ENCODE measurements at places on chromosomes 16 and 17.

- DNase-seq: no peak
Measured at GRCh38 chr17:35188111-35188510, 6.1 kb downstream of the SLC35G3 start.

- peak; percentile 39 for DNase-seq
Measured at GRCh38 chr17:41835800-41836549, at the start of gene NT5C3B. Gene NT5C3B, minus strand, starts transcription at chr17:41836232. Its CDS starts 39 bp downstream, at chr17:41836193.

- no peak for DNase-seq
Measured at GRCh38 chr16:67442581-67443255, 11.8 kb downstream of the HSD11B2 start.

DNA sequence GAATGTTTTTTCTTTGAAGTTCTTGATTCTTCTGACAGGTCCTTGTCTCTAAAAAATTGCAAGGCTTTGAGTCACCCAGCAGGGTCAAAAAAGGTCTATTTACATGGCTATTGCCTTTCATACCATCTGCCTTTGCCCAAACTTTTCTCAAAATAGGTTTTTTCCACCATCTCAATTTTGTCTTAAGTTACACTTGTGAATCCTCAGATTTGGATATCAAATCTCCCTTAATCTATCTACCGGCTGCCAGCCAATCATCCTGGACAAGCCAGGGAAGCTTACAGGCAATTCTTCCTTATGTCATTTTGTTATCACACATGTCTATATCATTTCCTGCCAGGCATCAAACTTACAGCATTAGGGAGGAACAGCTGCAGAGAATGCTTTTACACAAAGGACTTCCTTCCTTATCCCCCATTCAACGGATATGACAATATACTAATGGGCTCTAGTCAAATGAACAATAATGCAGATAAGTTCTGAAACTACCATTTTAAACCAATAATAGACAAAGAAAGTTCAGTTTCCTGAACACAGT is 104.1 kb upstream of the CORO6 start:
- DNase-seq: no peak

DNA sequence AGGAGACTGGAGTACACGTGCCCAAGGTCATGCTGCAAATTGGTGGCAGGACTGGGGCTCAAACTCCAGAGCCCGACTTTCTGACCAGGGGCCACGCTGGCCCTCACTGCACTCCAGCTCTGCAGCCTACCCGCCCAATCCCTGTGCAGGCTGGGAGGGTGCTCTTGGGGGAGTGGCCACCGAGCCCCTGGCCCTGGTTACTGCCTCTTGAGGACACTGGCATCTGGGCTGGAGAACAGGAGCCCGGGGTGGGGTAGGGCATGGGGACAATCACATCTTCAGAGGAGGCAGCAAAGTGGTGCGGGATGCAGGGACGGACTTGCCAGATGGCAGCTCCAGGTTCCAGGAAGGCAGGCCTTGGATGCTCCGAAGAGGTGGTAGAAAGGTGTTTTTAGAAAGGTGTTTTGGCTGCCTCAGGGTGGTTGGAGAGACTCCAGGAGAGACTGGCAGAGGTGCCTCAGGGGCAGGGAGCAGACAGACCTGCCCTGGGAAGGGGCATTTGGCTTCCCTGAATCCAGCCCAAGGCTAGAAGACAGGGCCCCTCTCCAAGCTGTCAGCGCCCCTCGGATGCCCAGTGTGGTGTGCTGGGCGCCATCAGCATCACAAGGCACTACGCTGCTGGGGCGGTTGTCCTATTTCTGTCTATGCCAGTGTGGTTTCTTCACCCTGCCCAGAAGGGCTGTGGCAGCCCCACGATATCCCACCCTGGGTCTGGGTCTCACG is 220.6 kb downstream of the NTN1 start:
- DNase-seq: no peak

DNA sequence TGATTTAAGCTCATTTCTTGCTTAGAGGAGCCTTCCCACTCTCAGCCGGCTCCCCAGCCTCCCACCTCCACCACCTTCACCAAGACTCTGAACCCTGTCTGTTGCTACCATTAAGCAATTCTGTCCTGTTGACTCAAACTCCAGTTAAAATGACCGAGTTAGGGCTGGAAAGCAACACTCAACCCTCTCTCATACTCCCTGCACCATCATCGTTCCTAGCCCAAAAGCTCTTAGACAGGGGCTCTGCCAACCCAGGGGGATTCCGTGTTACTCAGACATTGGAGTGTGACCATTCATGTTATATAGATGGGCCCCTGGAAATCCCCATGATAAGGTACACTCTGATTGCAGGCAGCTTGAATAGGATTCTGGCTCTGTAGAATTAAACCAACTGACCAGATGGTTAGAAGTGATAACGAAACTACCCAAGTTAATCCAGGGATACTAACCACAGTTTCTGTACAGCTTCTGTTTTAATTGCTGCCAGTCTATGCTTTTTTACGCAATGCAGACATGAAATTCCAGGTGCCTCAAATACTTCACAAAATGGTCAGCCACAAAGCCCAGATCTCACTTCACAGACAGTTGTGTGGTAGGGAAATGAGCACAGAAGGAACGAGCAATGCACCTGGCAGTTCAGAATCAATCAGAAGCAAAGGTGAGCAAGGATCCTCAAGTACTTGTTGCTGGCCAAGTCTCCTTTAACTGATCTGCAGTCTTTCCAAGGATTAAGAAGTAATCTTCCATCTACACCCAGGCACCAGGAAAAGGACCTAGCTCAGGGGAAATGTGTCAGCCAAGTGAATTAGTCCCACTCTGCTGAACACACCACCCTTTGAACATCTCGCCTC is 2.1 kb downstream of the SSTR2 start:
- no peak for DNase-seq

- DNase-seq: no peak
Measured at GRCh38 chr17:66445229-66445628, 142.8 kb downstream of the PRKCA start.

- no peak for DNase-seq
Measured at GRCh38 chr16:48365025-48365600, 20.1 kb downstream of the SIAH1 start.

DNA sequence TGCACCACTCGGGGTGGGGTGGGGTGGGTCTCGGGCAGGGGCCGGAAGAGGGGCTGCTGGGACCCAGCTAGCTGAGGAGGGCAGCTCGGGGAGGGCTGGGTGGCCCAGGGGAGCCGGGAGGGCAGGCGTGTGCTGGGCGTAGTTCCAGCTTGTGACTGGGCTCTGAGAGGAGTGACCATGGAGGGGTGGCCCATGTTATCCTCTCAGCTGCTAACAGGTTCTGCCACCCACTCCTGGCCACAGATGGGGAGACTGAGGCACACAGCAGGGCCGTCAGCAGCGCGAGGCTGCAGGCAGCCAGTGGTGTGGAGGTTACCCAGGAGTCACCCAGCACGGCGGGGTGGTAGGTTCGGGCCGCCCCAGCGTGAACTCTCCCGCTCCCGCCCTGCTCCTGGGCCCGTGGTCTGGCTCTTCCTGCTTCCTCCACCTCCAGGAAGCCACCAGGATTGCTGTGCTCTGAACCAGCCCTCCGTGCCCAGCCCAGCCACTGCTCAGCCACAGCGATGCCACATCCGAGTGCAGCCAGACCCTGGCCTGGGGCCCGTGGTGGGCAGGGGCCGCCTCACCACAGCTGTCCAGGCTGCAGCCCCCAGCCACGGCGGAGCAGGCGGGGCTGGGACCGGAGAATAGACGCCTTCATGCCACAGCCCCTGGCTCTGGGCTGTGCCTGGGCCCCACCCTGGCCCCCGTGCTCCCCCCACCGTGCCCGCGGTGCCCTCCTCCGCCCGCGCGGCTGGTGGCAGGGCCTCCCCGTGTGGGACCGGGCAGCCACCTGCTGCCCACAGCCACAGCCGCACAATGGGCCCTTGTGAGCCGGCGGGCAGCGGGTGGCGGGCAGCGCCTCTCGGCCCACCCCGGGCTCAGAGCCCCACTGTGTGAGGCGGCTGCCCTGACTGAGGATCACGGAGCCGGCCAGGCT is 26.3 kb upstream of the SSTR5 start:
- no peak for DNase-seq

DNA sequence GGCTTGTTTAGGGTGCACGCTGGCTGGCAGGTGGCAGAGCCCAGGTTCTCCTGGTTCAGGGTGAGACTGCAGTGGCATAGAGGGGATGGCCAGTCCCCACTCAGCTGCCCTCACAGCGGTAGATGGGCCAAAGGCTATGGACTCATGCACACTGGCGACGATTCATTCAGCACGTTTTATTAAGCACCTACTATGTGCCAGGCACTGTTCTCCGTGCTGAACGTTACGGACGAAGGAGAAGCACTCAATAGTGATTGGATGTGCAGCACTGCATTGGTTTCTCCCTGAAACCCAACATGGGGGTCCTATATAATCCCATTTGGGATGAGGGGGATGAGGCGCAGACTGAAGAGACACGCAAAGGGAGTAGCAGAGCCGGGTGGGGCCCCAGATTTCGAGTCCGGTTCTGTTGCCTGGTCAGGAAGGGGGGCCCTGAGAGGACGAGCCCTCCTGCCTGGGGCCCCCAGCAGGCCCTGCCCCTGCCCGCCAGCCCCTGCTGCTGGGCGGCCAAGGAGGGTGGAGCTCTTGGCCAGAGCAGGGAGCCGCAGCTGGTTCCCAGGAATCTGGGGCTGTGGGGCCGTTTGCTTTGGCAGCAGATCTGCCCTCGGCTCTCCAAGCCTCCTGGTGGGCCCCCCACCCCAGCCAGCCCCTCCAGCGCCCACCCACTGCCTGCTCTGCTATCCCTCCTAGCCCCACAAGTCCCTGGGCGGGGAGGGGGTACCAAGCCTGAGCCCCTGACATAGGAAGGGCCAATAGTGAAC is 8.8 kb downstream of the GLIS2 start:
- no peak for DNase-seq

DNA sequence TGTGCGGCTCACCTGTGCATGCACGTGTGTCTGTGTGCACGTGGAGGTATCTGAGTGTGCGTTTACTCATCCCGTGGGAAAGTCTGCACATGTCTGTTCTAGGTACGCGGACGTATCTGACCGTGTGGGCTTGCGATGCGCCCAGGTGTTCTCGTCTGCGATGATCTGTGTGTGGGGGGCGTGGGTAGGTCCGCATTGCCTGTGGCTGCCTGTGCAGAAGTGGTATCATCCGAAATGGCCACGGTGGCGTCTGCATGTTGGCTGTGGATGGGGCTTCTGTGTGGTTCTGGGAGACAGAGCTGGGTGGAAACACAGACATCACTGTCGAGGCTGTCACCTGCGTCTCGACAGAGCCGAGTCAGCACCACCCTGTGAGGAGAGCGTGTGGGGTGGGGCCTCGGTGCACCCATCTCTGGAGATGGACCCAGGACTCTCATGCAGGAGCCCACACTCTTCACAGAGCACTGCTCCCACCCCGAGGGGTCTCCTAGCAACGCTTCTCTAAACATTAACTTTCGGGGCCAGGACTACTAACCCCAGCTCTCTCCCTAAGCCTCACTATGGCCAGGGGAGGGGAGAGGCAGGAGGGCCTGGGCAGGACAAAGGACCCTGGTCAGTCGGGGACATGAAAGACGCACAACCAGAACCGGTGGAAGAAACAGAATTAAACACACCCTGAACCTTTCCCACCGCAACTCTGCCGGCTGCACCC is 8.4 kb downstream of the DPEP1 start:
- DNase-seq: no peak

DNA sequence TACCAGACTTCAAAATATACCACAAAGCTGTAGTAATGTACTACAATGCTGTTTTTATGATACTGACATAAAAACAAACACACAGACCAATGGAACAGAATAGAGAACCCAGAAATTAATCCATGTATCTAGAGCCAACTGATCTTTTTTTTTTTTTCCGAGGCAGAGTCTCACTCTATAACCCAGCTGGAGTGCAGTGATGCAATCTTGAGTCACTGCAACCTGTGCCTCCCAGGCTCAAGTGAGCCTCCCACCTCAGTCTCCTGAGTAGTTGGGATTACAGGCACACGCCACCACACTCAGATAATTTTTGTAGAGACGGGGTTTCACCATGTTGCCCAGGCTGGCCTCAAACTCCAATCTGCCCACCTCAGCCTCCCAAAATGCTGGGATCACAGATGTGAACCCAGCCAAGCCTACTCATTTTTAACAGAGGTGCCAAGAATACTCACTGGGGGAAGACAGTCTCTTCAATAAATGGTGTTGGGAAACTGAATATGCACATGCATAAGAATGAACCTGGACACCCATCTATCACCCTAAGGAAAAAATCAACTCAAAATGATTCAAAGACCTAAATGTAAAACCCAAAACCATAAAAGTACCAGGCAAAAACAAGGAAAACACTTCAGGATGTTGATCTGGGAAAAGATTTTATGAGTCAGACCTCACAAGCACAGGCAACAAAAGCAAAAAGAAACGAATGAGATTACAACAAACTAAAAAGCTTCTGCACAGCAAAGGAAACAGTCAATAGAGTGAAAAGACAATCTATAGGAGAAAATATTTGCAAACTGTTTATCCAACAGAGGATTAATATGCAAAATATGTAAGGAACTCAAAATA is 63.1 kb downstream of the STX8 start:
- DNase-seq: no peak

- DNase-seq: no peak
Measured at GRCh38 chr17:871751-872519, 89.8 kb downstream of the MRM3 start.

DNA sequence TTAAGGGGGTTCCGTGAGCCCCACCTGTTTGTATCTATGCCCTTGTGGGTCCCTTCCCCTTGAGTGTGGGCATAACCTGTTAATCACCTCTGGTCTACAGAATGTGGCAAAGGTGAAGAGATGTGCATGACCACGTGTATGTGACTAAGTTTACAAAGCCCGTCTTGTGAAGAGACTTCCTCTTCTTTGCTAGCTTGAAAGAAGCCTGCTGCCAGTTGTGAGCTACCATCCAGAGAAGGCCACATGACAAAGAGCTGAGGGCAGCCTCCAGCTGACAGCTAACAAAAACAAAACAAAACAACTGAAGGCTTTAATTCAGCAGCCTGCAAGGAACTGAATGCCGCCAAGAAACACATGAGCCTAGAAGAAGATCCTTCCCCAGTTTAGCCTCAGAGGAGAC is 112.0 kb downstream of the AXIN2 start:
- DNase-seq: no peak

DNA sequence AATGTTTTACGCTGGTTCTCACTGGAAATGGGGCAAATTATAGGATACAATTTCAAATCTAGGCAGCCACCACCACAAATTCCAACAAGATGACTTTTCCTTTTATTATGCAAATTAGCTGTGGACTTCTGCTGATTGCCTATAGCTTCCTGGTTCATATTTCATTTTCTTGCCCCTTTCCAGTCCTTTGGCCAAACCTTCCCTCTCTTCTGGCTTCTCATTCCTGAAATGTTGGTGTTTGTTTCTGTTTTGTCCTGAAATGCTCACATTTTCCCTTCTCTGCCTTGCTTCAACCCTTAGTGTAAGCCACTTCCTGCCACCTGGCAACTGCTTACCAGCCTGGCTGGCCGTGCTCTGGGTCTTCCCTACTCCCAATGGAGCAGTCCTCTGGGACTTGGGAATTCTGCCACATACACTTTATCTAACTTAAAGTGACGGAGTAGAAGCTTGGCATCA is 14.0 kb downstream of the PRSS54 start:
- no peak for DNase-seq

- DNase-seq: no peak
Measured at GRCh38 chr17:21228845-21229244, 14.9 kb upstream of the TMEM11 start.

GRCh38 chr17:13407381-13407780 is 194.3 kb downstream of the HS3ST3A1 start:
- DNase-seq: no peak

All from activated CD4-positive, alpha-beta T cell treated with anti-CD3 and anti-CD28 coated beads, Interleukin-2, amount 50 U/mL, for 4 hours (primary cell).